ENCODE measurements at places on chromosomes 5 and 9.

- no peak for DNase-seq
Measured at GRCh38 chr5:135295852-135296251, 103.2 kb downstream of the MACROH2A1 start.

DNA sequence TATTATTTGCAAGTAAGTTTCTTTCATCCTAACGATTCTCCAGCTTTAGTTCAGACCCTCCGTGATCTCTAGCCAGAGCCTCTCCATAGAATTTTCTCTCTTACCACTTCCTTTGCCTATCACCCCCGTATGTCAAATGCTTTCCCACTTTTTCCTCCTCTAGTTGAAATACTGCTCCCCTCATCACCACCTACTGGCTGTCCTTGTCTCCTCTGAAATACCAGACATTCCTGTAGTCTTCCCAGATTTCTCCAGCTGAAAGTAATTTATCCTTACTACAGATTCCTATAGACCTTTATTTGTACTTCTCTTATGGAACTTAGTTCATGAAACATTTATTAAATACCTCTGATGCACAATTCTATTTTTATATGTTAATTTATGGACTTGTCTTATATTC, 36.0 kb upstream of the GLIPR2 start:
- no peak for DNase-seq

- DNase-seq: no peak
Measured at GRCh38 chr5:157115502-157115901, 6.7 kb upstream of the HAVCR2 start.

DNA sequence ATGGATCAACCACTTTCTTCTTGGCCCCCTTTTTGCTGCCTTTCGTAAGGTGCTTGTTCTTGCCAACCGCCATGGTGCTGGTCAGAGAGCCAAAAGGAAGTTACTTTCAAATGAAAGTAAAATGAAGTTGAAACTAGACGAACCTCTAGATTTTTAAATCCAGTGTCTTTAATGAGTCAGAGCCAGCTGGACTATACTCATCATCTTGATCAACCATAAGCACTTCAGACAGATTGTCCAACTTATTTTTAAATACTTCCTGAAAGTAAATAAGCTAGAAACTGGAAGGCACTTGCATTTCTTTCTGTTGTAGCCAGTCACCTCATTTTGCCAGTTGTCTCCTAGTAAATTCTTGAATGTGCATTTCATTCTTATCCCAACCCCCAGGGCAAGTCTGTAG, 48.9 kb downstream of the JMY start:
- no peak for DNase-seq

DNA sequence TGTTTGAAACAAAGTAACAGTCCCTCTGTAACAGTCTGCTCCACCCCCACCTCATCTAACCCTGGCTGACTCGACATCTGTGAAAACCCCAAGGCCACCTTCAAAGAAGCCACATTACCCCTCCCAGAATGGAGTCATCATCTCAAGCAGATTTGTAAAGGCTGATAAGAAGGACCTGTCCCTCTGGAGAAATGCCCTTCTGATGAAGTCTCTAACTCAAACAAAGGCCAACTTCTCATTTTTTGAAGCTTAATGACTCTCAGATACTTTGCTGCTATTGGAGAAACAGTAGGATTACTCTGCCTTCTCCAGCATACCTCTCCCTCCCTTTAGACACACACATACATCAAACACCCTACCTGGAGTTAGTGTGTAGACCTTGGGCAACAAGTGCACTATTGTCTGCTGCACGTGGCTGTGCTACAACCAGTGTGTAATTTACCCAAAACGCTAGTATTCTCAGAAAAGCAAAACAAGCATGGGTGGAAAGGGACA, 5.3 kb upstream of the SUSD1 start:
- no peak for DNase-seq

DNA sequence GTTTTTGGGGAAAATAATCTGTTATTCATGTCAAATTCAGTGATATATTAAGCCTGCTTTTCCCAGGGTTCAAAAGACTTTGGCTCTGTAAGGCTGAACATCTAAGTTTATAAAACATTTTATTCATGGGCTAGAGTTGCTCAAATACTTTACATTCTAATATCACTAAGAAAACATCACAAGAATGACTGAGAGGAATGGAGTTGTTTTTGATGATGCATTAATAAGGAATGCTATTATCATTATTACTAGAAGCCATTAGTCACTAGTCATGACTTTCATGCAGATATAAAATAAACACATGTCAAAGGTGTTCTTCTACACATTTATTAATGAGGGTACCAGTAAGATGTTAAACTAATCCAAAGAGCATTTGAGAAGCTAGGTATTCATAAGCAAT, 185.5 kb upstream of the KCNN2 start:
- no peak for DNase-seq

- DNase-seq: no peak
Measured at GRCh38 chr5:29089591-29090130, 2051.3 kb upstream of the CDH9 start.

DNA sequence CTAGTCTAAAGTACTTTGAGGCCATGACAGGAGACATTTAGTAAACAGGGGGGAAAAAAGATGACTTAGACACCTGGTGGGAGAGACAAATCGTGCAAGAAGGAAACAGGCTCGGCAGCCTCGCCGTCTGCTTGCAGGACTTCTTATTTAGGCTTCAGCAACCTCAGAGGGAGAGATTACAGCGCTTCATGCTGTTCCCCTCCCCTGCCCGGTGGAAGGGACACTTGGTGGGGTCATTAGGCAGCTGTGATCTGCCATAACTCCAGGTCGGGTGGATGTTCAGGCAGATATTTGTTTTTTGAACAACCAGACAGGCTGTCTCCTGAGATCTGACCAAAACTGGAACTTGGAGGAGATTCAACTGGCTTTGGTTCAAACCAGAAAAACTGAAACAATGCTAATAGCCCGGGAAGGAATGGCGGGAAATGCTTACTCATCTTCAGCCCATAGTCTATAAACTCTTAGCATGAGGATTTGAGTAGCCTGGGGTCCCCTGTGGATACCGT, 38.1 kb upstream of the CD180 start:
- DNase-seq: no peak

- DNase-seq: no peak
Measured at GRCh38 chr9:126793686-126794417, 11.0 kb upstream of the ZBTB43 start.

- DNase-seq: no peak
Measured at GRCh38 chr5:157548513-157549282, 26.9 kb downstream of the ADAM19 start.

- no peak for DNase-seq
Measured at GRCh38 chr5:128796506-128796905, 168.8 kb upstream of the SLC27A6 start.

GRCh38 chr5:179698935-179699615, at the start of gene CANX:
Gene CANX (plus strand): TSS chr5:179698967. CDS start chr5:179705682, 6,715 bp downstream.
- no peak for DNase-seq

DNA sequence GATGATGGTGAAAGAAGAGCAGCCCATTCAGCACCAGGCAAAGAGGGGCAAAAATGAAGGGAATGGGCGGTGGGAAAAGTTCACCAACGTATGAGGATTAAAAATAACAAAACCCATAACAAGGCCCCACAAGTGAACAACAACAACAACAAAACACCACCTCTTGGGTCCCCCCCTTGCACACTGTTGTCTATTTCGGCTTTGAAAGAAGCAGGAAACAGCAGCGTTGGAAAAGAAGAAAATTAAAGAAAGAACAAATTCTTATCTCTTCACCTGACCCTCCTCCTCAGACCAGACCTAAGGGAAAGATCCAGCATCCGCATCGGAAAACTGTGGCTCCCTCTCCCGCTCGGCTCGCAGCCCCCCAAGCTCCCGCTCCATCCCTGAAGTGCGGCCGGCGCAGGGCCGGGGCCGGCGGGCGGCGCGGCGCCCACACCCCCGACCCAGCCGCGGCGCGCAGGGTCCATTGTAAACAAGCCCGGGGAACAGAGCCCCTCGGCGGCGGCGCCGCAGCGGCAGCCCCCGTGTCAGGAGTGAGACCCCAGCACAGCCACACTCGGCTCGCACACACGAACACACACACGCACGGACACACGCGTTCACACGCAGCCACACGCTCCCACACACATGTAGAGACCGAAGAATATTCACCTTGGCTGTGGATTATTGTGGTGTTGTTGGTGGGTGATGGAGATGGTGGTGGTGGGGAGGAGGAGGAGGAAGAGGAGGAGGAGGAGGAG, 535 bp downstream of the RFX3 start:
- DNase-seq: no peak

DNA sequence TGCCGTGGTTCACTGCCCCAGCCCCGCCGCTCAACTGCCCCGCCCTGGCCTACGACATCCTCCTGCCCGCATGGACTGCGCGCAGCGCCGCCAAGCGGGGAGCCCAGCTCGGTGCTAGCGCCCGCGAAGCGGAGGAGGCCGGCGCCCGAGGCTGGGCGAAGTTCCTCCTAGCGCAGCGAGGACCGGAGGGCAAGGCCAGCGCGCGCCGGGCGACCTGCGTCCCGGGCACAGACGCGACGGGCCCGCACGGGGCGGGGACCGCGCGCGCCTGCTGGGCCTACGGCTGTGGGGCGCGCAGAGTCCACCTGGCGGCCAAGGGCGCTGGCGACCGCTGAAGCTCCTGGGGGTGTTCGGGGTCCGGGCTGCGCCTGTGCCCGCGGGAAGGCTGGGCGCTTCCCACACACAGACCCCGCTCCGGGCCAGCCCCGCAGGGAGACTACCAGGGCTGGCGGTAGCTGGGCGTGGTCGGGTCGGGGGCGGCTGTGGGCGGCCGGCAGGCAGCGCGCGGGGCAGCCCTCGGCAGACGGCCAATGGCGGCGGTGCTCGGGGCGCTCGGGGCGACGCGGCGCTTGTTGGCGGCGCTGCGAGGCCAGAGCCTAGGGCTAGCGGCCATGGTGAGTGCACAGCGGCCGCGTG, at the start of gene PCBD2:
TSS of gene PCBD2 (plus strand) at position 522 of the 636 bp plus-strand sequence. CDS start at position 531, 9 bp downstream.
- peak; percentile 64 for DNase-seq

GRCh38 chr5:131760793-131761192, 36.0 kb downstream of the FNIP1 start:
- no peak for DNase-seq

DNA sequence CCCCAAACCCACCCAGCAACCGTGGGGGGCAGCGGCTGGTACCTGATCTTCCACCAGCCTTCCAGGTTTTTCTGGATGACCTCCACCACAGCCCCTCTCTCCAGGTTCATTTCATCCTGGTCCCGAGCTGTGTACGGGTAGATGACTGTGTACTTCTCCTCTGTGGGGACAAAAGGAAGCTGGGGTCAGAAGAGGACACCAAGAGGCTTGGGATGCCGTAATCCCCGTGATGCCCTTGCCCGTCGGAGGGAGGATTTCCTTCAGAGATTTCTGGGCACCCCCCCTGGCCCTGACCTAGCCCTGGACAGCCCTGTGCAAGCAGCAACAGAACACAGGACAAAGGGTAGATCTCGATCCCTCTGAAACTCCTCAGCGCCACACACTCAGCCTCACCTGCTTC, 70.3 kb upstream of the UBTD2 start:
- no peak for DNase-seq

DNA sequence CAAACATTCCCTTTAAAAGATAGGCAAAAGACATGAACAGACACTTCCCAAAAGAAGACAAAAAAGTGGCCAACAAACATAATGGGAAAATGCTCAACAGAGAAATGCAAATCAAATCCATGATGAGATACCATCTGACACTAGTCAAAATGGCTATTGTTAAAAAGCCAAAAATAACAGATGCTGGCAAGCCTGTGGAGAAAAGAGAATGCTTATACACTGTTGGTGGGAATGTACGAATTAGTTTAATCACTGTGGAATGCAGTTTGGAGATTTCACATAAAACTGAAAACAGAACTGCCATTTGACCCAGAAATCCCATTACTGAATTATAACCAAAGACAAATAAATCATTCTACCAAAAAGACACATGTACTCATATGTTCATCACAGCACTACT, 58.3 kb upstream of the WDR41 start:
- DNase-seq: no peak

DNA sequence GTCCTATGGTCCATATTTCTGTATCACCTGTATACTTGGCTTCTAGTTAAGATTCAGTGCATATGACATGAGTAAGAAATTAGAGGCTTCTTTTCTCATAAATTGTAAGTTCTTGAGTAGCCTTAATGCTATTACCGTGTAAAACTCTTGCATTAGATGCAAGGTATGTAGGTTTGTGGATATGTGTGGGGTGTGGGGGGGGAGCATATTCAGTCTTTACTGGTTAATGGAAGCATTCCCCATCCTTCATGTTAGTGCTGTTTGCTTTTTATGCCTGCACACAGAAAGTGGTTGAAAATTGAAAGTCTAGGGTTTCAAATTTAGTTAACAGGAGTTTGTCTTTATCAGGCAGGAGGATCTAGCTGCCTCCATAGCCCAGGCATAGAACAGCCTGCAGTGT, 16.1 kb downstream of the RAI14 start:
- no peak for DNase-seq

- no peak for DNase-seq
Measured at GRCh38 chr5:137567226-137567625, 68.1 kb upstream of the SPOCK1 start.

DNA sequence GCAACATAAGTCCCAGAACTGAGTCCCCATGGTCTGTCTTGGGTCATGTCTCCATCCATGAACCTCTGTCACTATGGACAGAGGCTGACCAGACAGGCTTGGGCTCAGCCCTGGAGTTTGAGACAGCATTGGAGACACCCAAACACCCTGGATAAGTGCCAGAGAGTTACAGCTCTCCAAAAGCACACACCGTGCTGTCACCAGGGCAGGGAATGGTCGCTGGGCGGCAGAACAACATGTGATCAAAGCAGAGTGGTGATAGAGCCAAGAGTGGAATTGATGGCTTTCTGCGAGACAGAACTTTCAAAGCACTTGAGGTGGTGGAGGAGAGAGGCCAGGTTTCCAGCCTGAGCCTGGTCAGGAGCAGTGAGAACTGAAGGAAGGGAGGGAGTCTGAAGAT, 50.1 kb downstream of the DRD1 start:
- no peak for DNase-seq

DNA sequence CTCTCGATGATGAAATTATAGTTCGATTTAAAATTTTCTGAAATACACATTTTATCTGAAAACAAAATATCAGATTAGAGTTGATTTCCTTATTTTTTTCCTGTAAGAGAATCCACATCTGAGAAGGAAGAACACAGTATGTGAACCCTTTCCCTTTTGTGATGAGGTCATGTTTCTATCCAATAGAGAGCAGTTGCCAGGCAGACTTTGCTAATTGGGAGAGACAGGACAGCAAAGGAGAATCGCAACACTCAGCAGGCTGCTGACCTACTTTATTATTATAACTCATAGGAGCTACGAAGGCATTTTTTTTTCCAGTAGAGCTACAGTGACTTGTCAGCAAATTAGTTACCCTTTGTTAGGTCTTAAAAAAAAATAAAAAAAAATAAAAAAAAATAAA, 242.1 kb downstream of the HCN1 start:
- no peak for DNase-seq
